ENCODE measurements at places on chromosomes 11 and 22. TPM values are rescaled to one million over a fixed set of nuclear protein-coding genes. Genes with fewer than 3 reads are reported as not detected.

Gene SHISAL1
- 11.2 TPM for total RNA-seq

Gene MOV10L1
- total RNA-seq: 1.0 TPM

Gene RTN4RL2
- 0.21 TPM for total RNA-seq

Gene DCUN1D5
- 44.5 TPM for total RNA-seq

Gene SCN3B
- 18.5 TPM for total RNA-seq

Gene OR4D5
- not detected for total RNA-seq

Gene NEU3
- 24.6 TPM for total RNA-seq

Gene MADD
- total RNA-seq: 30.2 TPM

Gene RIBC2
- 1.6 TPM for total RNA-seq

DNA sequence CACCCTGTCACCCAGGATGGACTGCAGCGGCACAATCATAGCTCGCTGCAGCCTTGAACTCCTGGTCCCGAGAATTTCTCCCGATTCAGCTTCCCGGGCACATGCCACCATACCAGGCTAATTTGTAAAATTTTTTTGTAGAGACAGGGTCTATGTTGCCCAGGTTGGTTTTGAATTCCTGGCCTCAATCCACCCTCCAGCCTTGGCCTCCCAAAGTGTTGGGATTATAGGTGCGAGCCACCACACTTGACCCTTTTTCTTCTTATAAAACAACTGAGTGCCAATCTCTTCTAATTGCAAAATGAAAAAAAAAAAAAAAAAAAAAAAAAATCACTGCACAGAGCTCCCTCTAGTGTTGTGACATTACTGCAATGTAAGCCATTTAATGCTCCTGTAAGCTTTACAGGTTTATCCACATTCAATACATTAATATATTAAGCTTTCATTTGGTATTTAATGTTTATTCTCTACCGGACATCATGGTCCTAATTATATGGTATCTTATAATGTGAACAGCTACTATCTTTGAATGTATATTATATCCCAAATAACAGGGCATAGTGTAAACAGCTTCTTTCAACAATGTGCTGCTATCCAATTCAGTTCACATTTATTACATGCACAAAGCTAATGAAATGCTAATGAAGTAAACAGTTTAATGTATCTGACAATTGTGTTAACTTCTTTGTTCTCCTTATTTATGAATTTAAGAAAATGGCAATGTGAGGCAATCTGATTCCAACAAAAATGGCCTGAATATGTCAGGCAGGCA lies 44.6 kb downstream of the COPB1 start:
- DNase-seq: peak; percentile 56

DNA sequence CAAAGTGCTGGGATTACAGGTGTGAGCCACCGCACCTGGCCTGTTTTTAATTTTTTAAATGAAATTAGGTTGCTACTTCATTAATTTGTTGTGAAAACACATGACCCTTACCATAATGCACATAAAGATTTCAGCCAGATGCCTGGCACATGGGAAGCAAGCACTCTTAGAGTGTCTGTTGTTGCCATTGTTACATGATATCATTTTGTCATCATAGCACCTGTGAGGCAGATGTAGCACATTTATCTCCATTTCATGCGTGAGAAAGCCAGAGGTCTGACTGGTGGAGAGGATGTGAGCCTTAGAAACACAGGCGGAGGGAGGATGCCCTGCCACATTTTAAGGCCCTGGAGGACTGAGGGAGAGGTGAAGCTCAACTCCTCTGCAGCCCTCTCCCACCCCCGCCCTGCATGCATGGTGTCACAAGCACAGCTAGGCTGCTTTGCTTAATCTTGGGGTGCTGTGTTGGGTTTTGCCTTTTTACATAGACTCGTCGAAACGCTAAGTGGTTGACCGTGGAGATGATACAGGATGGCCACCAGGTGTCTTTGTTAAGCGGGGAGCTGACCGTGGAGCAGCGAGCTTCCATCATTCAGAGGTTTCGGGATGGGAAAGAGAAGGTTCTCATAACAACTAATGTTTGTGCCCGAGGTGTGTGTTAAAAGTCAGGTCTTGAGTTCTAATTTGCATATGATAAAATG lies 14.0 kb downstream of the DDX25 start:
- DNase-seq: peak; percentile 15

- no peak for DNase-seq
Observed at GRCh38 chr11:88434333-88434976, 96.9 kb upstream of the CTSC start.

GRCh38 chr11:8744423-8744822 lies 61.8 kb downstream of the RPL27A start:
- DNase-seq: no peak

DNA sequence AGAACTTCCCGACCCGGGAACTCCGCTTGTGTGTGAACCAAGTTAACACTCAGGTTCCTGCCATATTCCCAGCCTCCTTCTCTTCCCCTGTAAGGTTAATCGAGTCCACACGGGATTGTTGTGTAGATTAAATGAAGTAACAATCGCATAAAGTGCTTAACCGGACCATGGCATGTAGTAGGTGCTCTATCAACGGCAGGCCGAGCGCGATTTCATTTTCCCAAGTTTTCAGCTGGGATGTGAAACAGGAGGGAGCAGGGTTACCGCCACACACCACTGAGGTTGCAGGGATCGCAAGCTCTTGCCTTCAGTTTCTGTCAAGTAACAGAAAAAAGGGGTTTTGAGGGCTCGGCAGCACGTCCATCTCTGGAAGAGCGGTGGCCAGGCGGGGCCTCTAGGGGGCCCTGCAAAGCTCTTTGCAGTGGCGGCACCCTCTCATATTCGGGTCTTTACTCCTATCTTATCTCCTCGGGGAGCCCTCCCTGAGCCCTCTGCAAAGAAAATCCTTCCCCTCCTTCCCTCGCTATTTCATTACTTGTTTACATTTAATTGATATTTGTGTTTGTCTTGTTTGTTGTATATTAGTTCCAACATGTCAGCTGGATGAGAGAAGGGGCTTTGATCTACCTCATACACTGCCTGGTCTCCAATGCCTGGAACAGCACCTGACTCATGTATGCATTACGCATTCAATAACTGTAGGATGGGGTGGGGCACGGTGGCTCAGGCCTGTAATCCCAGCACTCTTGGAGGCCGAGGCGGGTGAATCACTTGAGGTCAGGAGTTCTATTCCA lies 816 bp upstream of the PLEKHA7 start:
- DNase-seq: peak; percentile 29

DNA sequence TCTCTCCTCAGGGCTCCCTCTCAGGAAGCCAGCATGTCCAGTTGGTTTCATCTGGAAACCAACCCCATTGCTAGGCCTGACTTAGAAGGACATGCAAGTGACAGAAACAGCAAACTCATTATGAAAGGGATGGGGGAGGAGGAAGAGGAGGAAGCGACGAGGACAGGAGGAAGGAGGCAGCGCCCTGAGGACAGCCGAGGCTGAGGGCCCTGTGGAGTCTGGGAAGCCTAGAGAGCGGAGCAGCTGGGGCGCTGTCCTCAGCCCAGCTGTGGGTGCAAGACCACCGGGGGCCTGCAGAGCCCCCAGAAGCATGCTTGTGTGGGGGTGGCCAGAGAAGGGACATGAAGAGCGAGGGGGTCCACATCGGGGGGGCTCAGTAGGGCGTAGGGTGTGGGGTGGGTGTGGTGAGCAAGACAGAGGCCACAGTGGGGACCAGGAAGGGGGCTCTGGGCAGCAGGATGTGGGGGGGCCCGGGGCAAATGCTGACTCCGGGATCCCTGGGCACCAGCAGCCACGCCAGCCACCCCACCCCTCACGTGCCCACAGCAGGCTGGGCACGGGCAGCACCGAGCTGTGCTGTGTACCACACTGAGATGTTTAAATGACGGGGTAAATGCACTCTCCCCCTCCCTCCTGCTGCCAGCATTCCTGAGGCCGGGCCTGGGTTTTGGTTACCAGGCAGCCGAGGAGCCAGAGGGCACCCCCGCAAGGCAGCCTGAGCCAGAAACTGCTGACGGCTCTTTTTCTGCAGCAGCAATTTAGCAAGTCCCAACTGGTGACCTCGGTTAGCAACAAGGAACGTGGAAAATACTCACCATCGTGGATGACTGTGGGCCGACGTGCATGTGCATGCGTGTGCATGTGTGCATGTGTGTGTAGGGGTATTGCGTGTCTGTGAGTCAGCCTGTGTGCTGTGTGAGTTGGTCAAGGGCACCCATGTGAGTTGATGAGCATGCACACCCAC lies 82.7 kb upstream of the LINC01488 start:
- DNase-seq: peak; percentile 68

DNA sequence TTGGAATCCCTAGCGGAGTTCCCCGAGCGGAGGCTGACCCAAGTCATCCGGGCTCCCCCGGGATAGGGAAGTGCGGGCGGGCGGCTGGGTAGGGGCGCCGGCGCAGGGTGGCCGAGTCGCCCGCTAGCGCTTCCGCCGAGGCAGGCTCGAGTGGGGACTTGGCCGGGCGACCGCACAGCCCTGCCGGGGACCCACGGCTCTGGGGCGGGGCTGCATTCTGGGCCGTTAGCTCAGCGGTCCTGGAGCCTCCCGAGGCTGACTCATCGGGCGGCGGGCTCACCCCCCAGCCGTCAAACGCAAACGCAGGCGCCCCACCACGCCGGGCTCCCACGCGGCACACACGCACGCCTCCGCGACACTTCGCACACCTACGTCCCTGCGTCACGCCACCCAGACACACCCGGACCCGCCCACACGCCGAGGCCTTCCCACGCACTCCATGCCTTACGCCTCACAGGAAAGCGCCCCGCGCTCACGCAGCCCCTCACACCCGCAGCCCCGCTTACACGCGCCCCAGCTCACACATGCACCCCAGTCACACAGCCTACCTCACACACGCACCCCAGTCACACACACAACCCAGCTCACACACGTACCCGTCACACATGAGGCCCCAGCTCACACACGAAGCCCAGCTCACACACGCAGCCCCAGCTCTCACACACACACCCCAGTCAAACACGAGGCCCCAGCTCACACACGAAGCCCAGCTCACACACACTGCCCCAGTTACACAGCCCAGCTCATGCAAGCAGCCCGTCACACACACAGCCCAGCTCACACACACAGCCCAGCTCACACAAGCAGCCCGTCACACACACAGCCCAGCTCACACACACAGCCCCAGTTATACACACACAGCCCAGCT lies 1.2 kb downstream of the PHLDB1 start:
- peak; percentile 68 for DNase-seq

- no peak for DNase-seq
Observed at GRCh38 chr22:19086896-19087295, 35.3 kb downstream of the DGCR2 start.

GRCh38 chr11:128559496-128560103 lies 27.8 kb downstream of the ETS1 start:
- no peak for DNase-seq

GRCh38 chr11:13734530-13734929 lies 66.1 kb downstream of the FAR1 start:
- DNase-seq: no peak

- DNase-seq: no peak
Observed at GRCh38 chr11:123404676-123405075, 25.4 kb upstream of the GRAMD1B start.

GRCh38 chr11:114166362-114166761 lies 106.9 kb downstream of the ZBTB16 start:
- no peak for DNase-seq

GRCh38 chr11:58658623-58659022 lies 36.2 kb downstream of the CNTF start:
- no peak for DNase-seq

GRCh38 chr22:27669798-27670599 lies 131.6 kb downstream of the MN1 start:
- peak; percentile 27 for DNase-seq

DNA sequence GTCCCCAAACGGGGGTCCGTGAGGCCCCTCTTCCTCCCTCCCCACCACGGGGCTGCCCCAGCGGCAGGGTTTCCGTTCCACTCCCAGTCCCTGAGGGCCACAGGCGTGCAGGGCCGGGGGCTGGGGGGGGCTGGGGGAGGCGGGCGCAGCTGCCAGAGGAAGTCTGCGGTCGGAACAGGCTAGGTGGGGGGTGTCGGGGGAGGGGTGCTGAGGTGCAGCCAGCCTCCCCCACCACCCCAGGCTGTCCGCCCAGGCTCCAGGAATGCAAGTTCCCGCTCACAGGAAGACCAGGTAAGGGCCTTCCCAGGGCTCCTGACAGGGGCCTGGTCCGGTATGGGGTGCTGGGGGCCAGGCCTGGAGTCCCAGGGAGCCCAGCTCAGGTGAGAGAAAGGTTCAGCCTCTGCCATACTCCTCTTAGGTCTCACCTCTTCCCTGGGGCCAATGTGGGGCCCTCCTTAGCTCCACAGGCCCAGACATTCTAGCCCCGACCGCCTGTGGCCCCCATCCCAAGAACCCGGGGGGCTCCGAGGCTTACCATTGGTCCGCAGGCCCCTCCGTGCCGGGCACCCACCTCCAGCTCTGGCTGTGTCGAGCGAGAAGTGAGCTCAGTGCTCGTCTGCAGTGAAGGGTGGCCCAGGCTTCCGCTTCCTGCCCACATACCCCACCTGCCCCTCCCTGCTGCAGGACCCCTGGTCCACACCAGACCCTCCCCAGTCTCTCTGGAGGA lies at the start of gene PTPRCAP:
Gene PTPRCAP, minus strand, starts transcription at position 601 of the 727 bp plus-strand sequence. Its CDS starts 63 bp downstream, at position 538.
- DNase-seq: no peak

DNA sequence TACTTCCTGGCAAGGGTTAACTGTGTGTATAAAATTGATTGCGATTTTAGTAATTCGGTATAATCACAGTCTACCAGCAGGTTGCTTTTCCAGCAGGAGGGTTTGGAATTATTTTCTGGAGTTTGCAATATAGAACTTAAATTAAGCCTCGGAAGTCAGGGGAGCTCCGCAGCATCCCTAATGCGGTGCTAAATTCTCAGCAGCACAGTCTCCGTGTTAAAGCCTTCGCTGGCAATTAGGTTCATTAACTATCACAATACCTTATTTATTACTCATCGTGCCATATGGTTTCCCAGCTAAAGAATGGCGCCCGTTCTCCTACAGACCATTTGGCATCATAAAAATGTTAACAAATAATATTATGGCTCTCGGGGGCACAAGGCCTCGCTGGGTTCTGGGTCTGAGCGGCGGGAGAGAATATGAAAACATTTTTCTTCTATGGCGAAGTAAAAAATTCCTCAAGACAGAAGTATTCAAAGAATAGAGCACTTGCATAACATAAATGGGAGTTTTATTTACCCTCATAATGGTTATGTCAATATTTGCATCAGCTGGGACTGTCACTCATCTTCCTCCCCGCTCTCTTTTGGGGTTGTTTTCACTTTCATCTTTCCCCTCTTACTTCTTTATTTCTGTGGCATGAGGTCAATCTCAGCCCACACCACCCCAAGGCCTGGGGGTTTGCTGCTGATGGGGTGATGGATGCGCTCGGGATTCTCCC lies 28.1 kb upstream of the ZBTB16 start:
- DNase-seq: no peak

DNA sequence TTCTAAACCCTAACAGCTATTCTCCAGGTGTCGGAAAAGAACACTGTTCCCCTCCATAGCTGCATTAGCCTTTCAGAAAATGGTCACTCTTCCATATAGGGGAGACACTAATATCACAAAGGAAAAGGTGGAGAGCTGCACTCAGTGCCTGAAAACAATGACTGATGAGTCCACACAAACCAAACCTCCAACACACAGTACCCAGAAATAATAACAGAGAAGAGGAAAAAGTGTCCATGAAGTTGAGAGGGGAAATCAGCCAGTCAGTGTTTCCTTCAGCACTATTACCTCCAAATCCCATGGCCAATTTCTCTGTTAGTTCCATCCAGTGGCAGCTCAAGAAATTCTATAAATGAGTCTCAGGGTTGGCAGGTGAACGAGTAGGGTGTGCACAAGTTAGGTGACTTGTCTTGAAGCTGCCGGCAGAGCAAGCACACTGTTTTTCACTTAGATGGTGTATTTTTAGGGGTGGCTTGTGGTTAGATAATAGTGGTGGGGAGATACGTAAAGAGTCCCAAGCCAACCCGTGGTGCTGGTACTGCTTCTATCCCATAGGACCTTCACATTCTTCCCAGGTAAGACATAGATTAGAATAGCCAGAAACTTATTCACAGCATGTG lies 84.5 kb upstream of the CHRM4 start:
- DNase-seq: no peak

GRCh38 chr11:26762089-26762488 lies 40.2 kb upstream of the SLC5A12 start:
- DNase-seq: no peak
